Trophoblast cell (in vitro differentiated cells and primary cell): ENCODE measurements at places on chromosomes 6 and 20.

- DNase-seq: no peak
These were observed 428.7 kb downstream of the QKI start for GRCh38 chr6:163843218-163843617.

GRCh38 chr6:39806278-39806677 lies 14.1 kb downstream of the DAAM2 start:
- DNase-seq: peak; percentile 74

GRCh38 chr6:164453835-164454234 lies 855.6 kb downstream of the C6orf118 start:
- DNase-seq: no peak

GRCh38 chr6:20028562-20028961 lies 183.7 kb downstream of the MBOAT1 start:
- DNase-seq: no peak

DNA sequence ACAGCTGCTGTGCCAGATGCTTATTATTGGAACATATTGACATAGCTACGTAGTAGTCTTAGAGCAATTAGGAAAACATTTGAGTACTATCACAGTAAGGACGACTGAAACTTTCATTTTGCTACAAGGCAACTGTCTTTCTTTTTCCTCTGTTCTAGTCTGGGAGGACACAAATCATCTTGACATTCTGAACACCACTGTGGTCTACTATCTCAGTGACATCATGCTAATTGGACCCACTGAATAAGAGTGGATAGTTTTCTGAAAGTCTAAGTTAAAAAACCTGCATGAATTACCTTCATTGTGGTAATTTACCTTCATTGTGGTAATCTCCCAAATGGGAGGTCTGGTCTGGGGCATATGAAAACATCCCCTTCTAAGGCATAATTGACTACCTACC lies 163.3 kb upstream of the MOCS1 start:
- no peak for DNase-seq
